Testis (tissue), 5 donors: ENCODE measurements at places on chromosomes 7 and 10.

GRCh38 chr10:27169849-27170248 lies 14.7 kb downstream of the MASTL start:
- DNase-seq: no peak

GRCh38 chr7:139133335-139134139 lies 24.0 kb upstream of the ZC3HAV1 start:
- DNase-seq: peak; percentile 91

DNA sequence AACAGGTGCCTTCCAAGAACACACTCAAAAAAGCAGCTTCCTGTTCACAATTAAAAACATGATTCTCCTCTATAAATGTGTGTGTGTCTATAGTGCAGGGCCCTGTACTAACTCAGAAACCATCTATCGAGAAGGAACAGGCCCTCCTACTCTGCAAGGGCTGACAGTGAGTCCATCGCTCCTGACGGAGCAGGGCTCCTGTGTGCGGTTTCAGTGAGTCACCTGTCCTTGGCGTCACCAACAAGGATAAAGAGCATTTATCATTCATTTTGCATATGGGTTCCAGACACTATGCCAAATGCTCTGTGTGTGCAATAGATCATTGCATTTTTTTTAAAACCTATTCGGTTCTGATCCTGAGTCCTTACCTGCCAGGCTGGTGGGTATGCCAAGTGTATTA lies 63.7 kb downstream of the TACC2 start:
- no peak for DNase-seq

DNA sequence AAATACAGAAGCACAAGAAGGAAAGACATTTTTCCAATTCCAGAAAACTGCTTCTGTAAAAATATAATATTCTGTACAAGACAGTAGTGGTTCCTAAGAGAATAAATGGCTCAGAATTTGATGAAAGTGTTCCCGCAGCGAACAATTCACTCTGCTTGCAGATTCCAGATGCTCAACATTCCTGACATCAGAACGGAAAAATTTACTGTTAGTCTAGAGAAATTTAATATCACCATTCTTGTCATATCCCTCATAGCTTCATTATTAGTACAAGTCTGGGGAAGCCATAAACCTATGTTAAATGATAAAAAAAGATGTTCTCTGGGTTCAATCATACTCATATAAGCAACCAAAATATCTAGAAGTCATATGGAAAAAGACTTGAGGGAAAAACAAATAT lies 83.6 kb downstream of the MPP7 start:
- no peak for DNase-seq

GRCh38 chr7:129066290-129067131 lies 11.6 kb upstream of the TNPO3 start:
- DNase-seq: no peak

DNA sequence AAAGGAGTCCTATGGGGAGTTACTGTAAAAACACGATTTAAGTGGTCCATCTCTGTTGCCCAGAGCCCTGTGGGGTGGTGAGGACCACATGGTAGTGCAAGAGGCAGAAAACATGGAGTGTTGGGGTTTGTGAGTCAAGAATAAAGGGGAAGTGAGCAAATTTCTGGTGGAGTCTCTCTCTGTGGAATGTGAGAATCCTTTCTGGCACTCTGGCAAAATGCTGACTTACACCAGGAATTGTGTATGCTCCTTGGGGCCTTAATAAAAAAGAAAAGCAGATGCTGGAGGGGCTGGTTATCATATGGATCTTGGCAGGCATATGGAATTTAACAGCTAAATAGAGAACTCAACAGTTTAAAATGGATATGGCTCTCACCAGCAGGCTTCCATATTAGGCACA lies 486.0 kb downstream of the TNS3 start:
- no peak for DNase-seq

GRCh38 chr7:26202019-26202990 lies 760 bp downstream of the CBX3 start:
- peak; percentile 59 for DNase-seq

GRCh38 chr7:37694208-37695094 lies 10.9 kb downstream of the GPR141 start:
- DNase-seq: no peak

- DNase-seq: no peak
Observed at GRCh38 chr7:103598326-103598905, 152.4 kb upstream of the SLC26A5 start.

- DNase-seq: no peak
Observed at GRCh38 chr7:148148456-148148855, 442.1 kb upstream of the C7orf33 start.

GRCh38 chr7:138625849-138626230 lies 75.3 kb downstream of the SVOPL start:
- no peak for DNase-seq

DNA sequence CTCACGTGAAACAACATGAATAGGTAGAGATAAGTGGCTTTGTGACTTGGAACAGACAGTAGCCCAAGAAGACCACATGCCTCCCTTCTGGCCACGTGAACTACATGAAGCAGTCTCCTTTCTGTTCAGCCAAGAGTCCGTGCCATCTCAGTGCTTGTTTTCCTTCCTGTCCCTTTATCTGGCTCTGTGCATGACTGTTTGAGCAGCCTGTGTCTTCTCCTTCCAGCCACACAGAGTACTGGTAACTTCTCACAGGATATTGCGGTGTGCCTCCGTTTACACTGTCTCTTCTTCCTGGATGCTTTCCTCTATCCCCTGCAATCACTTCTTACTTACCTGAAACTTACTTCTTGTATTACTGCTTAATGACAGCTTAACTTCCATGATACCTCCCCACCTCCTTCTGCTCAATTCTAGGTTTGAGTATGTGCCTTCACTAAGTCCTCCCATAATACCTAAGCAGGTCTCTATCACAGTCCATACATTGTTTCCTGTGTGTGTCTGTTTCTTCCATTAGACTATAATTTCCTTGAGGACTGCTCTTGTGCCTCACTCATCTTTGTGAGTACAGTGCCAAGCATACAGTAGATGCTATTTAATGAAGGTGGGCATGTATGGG lies 748.7 kb downstream of the AUTS2 start:
- DNase-seq: no peak

DNA sequence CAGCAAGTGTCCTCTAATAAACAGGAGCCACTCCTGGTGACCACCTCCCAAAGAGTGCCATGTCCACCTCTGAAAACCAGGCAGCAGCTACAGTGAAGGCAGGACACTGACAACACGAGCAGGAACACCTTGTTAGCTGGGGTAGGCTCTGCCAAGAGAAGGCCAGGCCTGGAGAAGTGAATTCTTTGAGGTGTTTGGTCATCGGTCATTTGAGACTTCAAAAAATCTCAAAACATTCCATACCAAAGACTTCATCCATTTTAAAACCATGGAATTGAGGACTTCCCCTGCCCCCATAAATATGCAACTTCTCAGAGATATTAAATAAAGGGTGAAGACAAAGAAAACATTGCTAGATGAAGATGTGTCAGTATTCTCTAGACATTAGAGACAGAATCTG lies 28.4 kb upstream of the OPALIN start:
- DNase-seq: no peak

- no peak for DNase-seq
Observed at GRCh38 chr7:157766098-157766497, 429.3 kb downstream of the DNAJB6 start.

- no peak for DNase-seq
Observed at GRCh38 chr10:11677480-11677879, 64.7 kb upstream of the ECHDC3 start.

DNA sequence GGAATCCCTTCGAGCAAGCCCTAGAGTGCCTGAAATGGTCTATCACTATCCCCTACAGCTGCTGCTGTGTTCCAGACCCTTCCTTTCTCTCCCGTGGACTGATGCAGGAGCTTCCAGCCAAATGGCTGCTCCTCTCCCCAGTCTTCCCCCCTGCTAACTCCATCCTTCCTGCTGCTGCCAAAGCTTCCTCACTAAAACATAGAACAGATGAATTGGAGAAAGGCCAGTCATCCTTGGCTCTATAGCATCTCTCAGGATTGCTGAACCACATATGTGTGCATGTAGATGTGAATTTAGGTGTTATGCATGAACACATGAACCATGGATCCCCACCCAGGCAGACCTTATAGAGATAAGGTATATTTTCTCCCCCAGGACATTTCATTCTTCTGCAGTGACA lies 60.7 kb downstream of the GPR26 start:
- DNase-seq: no peak

GRCh38 chr10:44830022-44830421 lies 81.1 kb upstream of the TMEM72 start:
- DNase-seq: no peak

DNA sequence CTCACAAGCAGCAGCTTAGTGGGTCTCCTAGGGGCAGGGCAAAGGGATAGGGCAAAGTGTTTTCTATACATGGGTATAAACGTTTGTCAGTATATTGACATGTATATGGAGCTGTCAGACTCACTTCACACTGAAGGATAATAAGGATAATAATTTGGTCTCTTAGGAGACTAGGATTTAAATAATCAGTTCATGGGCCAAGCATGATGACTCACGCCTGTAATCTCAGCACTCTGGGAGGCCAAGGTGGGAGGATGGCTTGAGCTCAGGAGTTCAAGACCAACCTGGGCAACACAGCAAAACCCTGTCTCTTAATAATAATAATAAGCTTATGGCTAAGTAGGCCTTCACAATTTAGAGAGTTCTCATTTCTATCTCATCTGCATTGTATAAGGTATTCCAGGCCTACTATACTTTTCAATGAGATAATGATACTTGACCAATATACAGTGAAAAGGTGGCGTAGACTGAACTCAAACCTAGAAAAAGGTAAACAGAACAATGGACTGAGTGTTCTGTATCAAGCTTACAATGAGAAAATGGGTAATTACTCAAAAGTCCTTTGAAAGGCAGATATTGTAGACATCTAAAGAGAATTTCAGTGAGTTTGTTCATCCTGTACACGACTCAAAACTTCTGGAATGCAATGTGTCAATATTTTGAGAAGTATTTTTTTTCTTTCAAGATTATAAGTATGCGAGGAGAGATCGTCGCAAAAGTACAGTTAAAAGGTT lies 7.0 kb downstream of the GSAP start:
- DNase-seq: no peak

DNA sequence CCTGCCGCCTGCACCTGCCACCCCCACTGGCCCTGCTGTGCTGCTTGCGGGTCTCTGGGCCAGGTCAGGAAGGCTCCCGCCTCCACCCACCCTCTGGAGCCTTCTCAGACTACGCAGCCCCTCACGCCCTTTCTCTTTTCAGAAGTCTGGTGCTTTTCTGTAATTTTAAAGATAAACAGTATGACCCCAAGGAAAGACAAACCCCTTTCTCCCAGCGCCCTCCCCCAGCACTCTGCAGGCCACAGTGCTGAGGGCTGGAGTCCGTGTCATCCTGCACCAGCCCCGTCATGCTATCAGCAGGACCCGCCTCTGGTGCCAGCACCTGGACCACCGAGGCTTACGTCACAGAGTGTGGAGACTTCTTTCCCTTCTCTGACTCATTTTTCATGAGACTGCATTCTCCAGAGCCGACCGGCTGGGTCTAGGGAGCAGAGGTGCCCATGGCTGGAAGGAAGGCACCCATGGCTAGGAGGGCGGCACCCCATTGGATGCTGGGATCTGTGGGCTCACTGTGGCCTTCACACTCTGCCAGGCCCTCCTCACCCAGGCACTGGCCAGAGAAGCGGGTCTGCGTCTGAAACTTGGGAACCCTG lies 53.4 kb downstream of the CFAP46 start:
- DNase-seq: no peak

DNA sequence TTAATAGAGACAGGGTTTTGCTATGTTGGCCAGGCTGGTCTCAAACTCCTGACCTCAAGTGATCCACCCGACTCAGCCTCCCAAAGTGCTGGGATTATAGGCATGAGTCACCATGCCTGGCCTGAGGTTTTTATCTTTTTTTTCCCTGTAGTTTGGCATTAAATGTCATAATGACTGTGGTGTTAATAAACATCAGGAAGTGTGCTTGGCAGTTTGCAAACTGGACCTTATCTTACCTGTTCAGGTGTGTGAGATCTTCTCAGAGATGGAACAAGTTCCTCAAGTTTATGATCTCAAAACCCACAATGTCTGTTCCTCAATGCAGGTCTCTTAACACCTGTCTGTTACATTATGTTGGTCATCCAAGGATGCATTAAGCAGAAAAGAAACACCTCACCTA lies 80.0 kb downstream of the ARID5B start:
- no peak for DNase-seq

DNA sequence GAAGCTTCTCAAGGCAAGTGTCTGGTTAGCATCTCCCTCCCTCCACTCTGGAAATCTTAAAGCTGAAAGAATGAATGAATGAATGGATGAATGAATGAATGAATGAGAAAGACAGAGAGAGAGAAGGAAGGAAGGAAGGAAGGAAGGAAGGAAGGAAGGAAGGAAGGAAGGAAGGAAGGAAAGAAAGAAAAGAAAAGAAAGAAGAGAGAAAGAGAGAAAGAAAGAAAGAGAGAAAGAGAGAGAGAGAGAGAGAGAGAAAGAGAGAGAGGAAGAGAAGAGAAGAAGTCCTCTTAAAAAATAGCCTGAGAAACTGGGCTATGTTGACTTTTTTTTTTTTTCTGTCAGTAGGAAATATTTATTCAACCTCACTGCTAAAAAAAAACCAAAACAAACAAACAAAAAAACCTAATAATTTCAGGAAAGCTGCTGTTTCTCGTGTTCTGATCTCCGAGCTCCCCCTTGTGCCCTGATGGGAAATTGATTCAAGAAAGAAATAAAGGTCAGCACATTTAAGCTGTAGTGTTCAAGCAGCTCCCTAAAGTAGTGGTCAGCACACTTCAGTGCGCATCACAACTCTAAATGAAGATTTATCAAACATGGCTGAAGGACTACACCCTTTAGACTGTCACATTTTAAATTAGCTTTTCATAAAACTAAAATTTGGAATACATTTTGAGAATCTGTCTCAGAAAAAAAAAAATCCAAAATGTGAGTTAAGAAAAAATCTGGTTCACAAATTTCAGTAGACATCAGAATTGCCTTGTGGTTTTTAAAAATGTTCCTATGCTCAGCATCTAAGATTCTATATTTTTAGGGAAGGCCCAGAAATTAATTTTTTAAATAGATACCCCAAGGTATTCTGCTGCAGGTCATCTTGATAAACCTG lies 154.3 kb downstream of the ELAPOR2 start:
- peak; percentile 46 for DNase-seq

DNA sequence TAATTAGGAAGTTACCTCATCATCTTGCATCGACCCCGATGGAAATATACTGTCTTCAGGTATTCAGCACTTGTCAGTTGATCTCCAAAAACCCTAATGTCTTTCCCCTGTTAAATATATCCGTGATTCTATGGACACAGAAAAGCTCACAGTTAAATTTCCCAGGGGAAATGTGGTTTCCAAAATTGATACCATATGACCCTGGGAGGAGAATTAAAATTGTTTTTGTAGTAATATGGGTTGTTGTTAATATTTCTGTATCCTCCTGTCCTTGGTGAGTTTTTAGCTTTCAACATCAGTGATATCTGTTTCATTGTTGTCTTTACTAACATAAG lies 132.1 kb downstream of the CELF2 start:
- DNase-seq: no peak
